ENCODE measurements at places on chromosomes 3 and 15.
A peak's percentile ranks its signal among the peaks of the same experiment; 100 is the strongest.

- DNase-seq, result no peak
Measured at GRCh38 chr3:58514405-58514804, 22.5 kb downstream of the KCTD6 start.

DNA sequence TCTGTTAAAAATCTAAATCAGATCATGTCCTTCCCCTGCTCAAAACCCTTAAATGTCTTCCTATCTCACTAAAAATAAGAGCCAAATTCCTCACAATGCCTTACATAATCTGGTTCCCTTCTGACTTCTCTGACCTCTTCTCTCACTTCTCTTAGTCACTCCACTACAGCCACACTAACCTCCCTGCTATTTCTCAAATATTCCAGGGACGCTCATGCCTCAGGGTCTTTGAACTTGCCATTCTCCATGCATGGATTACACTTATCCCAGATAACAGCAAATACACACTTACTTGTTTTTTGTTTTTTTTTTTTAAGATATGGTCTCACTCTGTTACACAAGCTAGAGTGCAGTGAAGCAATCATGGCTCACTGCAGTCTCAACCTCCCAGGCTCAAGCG, 8.5 kb downstream of the TP53BP1 start:
- DNase-seq, result no peak

DNA sequence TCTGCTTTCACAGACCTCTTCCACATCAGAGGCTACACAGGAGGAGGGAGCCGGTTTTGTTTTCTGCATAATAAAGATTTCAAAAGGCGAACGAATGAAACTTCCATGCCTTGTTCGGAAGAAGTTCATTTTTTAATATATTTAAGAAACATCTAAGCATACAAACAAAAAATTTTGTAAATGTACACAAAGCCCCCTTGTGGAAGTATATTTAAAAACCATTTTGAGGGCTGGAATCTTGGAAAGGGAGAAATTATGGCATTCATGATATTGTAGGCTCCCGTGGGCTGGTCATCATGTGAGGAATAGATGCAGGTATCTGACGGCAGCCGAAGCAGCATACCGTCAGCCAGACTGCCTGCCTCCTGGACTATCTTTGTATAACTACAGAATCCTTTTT, 90.4 kb downstream of the MECOM start:
- DNase-seq, result no peak

- DNase-seq, result peak; percentile 33
Measured at GRCh38 chr3:27312044-27312668, 57.0 kb downstream of the NEK10 start.

DNA sequence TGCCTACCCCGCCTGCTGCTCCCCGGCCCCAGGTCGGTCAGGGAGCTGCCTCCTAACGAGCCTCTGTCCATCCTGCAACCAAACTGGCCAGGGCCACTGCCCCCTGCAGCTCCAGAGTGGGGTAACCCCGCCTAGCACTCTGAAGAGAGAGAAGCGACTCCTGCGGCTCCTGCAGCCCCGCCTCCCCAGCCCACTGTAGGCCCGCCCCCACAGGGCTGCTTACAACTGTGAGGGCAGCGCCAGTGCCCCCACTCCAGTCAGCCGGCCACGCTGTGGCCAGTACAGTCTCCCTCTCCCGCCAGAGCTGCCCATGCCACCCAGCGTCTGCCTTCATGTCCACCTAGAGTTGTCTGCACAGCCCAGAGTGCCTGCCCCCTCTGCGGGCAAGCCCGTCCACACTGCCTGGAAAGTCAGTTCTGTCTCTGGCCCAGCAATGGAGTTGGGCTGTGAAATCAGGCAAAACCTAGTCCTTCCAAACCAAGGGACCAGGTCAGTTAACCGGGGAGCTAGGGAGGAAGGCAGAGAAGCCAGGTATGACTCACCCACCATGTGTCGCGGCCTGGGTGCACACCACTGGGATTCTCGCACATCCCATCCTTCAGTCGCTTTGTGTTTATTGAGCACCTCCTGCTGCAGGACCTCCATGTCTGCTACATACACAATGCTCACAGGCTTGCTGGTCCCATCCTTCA, 2.4 kb downstream of the UCN2 start:
- DNase-seq, result no peak

- DNase-seq, result no peak
Measured at GRCh38 chr15:73773428-73773827, 20.3 kb upstream of the INSYN1 start.

DNA sequence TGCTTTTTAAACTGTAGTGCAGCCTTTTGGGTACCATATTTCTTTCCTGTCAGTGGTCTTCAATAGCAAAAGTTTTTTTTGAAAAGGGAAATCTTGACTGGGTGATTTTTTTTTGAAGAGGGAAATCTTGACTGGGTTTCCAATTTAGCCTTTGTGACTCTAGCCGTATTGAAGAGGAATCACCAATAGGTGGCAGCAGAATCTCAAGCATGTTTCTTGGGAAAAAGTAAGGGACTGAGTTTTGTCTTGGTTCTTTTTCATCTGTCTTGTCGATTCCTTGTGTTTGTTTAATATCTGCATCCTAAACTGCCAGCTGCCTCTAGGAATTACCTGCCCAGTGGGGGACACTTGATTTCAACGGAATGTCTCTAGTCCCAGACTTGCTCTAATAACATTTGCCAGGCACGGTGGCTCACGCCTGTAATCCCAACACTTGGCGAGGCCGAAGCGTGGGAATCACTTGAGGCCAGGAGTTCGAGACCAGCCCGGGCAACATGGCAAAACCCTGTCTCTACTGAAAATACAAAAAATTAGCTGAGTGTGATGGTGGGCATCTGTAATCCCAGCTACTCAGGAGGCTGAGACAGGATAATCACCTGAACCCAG, 89.2 kb downstream of the RBPMS2 start:
- no peak for DNase-seq

DNA sequence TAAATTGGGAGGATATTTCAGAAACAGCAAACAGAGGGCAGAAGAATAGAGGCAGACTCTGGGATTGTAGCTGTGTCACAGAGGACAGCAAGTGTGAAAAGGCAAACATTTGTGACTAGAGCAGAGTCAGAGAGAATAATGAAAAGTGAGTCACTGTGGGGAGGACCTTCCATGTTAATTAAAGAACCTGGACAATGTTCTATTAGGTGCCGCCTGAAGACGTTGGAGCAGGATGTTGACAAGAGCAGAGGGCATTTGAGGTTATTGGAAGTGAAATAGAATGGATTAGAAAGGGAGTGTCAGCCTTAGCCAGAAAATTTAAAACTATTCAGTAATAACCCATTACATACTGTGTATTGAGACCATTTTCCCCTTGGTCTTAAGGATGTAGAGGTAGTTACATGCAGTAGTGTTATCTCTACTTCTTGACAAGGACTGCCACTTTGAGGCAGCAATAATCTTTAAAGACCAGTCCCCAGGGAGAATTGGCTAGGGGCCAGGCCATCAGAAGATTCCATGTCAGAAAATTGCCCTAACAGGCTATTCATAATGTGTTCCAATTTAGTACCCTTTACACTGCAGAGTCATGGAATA, 5.8 kb downstream of the ACKR2 start:
- no peak for DNase-seq

DNA sequence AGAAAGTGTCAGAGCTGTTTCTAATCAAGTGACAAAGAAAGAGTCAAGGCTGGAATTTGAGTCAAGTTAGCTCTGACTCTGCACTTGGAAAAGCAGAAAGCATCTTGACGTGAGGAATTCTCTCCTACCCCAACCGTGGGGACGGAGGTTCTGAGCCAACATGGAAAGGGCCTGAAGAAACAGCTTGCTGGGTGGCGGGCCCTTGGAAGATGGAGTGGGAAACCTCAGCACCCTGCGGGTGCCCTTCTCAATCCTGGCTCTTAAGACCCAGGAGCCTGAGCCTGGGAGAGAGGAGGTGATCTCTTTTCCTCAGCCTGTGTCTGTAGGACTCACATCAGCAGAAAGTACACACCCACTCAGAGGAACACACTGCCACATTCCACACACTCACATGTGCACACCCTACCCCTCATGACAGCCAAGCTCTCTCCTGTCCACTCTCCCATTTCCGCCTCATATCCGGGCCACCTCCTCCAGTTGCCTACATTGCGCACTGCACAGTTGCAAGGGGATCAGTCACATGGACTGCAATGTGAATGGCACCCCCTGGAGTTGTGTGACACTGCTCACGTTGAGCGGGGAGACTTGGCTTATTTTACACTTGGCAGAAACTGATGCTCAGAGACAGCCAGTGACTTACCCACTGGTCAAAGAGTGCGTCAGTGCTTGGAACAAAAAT, 101.5 kb upstream of the SLC6A6 start:
- DNase-seq, result no peak

DNA sequence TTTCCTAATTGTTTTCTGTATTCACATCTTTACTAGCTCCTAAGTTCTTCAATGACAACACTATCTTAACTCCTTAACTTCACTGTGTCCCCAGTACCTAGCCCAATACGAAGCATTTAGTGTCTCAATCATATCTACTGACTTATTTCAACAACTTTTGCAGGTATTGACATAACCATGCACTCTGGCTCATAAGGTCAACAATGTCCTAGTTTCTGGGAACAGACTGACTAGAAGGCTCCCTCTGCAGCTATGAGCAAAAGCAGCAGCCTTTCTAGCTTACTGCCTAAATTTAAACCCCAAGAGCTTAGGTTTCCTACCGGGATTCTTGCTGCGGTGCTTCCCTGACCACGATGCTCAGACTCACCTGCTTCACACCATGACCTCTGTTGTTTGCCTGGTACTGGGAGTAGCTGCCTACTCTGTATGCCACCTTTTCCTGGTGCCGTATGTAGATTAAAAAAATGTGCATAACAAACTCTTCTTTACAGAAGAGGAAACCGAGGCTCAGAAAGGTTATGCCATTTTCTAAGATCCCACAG, 767.7 kb downstream of the TUSC7 start:
- no peak for DNase-seq

- DNase-seq, result no peak
Measured at GRCh38 chr3:24514119-24514518, 19.5 kb upstream of the THRB start.

- DNase-seq, result no peak
Measured at GRCh38 chr3:44903751-44904150, 29.3 kb downstream of the TGM4 start.

DNA sequence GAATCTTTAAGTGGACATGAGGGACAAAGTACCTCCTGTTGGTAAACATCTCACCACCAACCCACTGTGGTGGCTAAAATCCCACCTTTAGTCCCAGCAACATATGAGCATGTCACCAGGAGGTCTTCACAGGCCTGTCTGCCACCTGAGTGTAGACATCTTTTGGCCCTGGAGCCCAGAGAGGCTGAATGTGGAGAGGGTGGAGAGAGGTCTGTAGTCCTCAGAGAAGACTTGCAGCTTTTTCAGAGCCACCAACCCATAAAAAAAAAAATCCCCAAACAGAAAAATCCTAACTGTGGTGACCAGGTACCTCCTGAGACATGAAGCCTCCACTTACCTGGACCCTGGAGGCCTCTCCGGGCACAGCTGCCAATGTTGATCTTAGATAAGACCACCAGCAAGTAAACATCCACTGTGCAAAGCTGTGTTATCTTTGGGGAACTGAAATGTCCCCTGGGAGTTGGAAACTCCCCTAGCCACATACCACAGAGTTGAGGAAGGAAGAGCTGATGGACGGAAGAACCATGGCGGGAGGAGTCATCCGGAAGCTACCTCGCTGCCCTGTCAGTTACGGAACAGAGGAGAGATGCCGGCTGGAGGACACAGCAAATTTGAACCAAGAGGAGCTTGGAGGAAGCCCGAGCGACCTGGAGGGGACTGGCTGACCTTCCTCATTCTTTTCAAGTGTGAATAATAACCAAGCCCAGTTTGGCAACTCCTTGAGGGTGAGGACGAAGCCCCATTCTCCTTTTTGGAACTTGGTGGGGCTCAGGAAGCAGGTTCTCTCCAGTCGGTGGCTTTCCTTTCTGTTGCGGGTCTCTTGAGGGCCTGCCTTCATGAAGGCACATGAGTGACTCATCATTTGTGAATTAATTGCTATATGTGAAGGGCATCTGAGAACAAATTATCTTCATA, at the start of gene GHRL:
Gene GHRL (minus strand): TSS at position 443 of the 915 bp plus-strand sequence. CDS start 2,767 bp downstream, outside the sequence.
- no peak for DNase-seq

DNA sequence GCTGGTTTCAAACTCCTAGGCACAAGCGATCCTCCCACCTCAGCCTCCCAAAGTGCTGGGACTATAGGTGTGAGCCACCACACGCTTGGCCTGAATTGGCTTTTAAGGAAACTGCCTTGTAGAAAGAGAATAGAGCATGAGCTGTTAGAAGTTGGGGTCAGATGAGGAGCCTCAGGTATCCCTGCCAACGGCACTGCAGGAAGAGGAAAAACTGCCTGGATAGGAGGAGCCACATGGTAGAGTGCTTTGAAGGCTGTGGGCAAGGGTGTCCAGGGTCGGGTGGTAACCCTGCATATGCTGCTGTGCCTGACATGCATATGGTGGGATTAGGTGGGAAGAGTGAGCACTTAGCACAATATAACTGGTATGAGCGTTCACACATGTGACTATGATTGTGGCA, 55.0 kb downstream of the BSN start:
- DNase-seq, result no peak

DNA sequence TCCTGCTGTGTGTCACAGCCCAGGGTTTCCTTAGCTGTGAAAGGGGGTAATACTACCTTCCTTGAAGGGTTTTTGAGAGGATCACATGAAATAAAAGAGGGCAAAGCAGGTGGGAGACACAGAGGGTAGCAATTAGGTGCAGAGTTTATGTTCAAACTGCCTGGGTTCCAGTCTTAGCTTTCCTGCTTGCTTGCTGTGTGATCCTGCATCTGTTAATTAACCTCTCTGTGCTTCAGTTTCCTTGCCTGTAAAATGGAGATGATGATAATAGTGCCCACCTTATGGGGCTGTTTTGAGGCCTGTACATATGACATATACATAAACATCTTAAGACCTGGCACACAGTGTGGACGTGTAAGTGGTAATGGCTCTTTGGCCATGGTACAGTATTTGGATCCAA, 35.0 kb downstream of the SPSB4 start:
- no peak for DNase-seq

GRCh38 chr3:53225651-53226050, 30.2 kb downstream of the TKT start:
- no peak for DNase-seq

DNA sequence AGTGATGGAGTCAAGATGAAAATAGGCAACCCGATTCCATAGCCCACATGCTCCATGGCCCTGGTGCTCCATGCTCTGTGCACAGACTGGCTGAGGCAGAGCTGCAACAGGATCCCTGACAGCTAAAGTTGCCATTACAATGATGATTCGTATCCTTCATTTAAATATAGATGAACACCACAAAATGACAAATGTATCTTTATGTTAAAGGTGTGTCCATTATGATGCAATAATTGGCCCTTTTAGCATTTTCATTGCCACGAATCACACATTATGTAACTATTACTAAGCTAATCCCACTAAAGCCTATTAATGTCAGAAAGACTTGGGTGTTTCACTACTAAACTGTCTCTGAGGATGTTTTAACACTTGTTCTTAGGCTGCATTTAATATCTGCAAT, 270.2 kb upstream of the THBS1 start:
- DNase-seq, result no peak

DNA sequence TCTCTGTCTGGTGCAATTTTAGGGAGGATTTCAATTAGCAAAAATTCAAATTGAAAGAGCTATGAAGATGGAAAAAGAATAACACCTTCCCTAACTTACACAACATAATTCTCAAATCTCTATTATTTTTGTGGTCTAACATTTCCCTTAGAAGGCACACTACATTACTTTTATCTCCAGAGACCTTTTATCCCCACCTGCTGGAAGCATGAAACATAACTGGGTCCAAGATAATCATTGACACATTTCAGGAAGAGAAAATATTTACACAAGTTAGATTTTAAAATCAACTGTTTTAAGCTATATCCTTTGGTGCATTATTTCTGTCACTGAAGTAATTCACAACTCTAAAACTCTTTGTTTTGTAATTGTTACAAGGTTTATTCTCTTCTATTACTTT, 779.5 kb downstream of the ROBO1 start:
- peak; percentile 10 for DNase-seq

All from epithelial cell of proximal tubule (primary cell).